MG63 (cell line): ENCODE measurements at places on chromosomes 3 and 15. TPM values are rescaled to one million over a fixed set of nuclear protein-coding genes. Genes with fewer than 3 reads are reported as not detected.

DNA sequence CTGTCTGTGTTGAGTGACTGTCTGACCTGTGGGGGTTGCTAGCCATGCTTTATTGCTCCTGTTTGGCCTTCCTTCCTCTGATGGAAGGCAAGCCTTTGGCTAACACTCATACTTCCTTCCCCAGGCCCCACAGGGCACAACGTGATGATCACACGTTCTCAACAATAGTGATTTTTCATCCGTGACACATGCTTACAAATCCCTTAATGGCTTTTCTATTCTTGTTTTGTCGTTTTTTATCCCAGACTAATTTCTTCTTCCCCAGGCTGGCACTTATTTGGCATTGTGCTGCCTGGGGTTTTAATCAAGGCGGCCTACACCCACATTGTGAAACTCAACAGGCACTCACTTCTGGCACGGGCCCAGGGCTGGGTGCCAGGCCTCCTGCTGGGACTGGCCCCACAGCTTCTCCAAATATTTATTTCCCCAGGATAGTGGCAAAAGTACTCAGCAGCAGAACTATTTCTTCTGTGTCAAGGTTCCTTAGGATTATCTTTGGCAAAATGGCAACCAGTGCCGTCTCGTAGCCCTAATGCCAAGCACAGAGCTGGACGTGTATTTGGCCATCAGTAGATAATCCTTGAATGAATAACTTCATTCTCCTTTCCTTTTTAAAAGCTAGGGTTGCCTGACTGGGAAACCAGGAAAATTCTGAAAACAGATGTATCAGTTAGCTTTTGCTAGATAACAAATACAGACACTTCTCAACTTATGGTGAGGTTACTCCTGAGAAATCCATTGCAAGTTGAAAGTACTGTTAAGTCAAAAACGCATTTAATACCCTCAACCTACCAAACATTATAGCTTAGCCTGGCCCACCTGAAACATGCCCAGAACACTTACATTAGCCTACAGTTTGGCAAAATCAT lies 30.6 kb downstream of the CMTM7 start:
- DNase-seq: peak; percentile 89

TSC22D2 gene
- total RNA-seq: 6.3 and 10.3 TPM in 2 replicates

DNA sequence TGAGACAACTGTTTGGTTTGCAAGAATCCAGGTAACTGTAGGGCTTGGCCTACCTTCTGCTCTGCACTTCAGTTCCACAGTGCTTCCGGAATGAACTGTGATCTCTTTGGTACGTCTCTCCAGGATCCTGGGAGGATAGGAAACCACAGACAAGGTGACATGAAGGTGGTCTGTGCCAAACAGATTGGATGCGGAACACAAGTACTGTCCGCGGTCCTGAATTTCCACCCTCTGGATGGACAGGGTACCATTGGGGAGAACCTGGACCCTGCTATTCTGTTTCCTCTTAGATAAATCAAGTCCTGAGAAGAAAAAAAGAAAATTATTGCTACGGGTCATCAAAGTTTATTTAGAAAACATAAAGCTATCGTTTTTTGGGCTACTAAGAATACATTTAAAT lies 17.3 kb downstream of the IGSF10 start:
- no peak for DNase-seq

- DNase-seq: no peak
Measured at GRCh38 chr15:95897651-95898050, 432.8 kb upstream of the NR2F2 start.

- DNase-seq: no peak
Measured at GRCh38 chr3:161389445-161390035, 18.2 kb upstream of the SPTSSB start.

SMCO1 gene
- total RNA-seq: not detected in 2 replicates

GRCh38 chr3:67534594-67534993 lies 119.8 kb downstream of the SUCLG2 start:
- DNase-seq: no peak

GRCh38 chr3:194575484-194576210 lies 57.6 kb downstream of the TMEM44 start:
- peak; percentile 49 for DNase-seq

SH2D7 gene
- not detected in 2 replicates for total RNA-seq

CMTM7 gene
- 1.7 TPM in 1 of 2 replicates, not detected in the other for total RNA-seq

GRCh38 chr3:170274641-170275040 lies 52.4 kb downstream of the PRKCI start:
- DNase-seq: no peak

DNA sequence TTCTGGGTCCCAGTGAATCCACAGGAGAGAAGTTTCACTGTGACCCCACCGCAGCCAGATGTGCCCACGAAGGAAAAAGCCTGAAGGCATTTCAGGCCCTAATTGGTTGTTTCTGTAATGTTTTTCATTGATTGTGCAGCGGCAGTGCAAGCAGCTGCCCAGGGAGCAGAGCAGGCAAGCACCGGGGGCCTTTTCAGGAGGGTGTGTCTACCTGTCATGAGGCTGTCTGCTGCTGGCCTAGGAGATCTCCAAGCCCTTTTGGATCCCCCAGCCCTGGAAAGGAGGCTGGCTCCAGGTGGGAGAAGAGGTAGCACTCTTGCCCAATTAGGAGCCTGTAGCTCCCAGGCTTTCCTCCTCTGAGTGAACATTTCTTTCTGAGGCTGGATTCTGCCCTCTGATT lies 108.8 kb downstream of the EPHB1 start:
- no peak for DNase-seq

DNA sequence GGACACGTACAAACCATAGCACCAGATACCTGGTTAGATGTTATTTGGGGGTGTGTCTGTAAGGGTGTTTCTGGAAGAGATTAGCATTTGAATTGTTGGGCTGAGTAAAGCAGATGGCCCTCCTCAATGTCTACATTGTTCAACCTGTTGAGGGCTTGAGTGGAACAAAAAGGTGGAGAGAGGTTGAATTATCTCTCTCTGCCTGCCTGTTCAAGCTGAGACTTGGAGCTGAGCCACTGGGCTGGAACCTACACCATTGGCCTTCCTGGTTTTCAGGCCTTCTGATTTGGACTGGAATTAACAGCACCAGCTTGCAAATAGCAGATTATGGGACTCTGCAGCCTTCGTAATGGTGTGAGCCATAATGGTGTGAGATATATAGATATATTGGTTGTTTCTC lies 71.3 kb upstream of the CORO2B start:
- no peak for DNase-seq

CD200R1 gene
- total RNA-seq: 0.36 and 0.67 TPM in 2 replicates
